ENCODE measurements at places on chromosomes 7 and 10.

DNA sequence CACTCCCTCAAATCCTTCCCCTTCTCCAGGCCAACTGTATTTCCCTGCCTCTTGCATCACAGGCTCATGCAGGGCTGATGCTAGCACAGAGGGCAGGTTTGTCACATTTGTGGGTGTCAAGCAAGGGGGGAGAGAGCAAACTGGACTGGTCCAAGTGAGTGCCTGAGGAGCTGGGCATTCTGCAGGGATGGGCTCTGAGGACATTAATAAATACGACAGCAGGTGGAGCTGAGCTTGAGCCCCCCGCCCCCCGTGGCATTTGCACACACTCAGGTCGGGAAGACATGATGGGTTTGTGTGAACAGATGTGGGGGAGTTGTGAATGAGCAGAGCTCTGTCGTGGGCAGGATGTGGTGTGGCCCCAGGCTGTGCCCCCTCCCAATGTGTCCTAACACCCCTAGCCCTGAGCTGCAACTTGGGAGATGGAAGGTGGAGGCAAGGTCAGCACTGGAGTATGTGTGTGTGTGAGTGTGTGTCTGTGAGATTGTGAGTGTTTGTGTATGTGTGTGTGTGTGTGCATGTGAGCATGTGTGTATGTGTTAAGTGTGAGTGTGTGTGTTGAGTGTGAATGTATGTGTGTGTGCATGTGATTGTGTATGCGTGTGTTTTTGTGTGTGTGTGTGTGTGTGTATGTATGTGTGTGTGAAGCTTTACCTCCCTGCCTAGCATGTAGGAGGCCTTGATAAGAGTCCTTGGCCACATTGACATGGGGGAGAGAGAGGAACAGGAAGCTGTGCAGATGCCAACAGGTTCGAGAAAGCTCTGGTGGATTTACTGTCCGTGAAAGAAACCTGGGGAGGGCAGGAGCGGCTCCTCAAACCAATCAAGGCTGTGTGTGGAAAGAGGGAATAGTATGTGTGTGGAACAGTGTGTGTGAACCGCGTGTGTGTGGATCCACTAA lies 9.1 kb downstream of the RASSF4 start:
- DNase-seq = no peak

- no peak for DNase-seq
These were observed 26.5 kb upstream of the PRKAG2 start for GRCh38 chr7:151903249-151904032.

DNA sequence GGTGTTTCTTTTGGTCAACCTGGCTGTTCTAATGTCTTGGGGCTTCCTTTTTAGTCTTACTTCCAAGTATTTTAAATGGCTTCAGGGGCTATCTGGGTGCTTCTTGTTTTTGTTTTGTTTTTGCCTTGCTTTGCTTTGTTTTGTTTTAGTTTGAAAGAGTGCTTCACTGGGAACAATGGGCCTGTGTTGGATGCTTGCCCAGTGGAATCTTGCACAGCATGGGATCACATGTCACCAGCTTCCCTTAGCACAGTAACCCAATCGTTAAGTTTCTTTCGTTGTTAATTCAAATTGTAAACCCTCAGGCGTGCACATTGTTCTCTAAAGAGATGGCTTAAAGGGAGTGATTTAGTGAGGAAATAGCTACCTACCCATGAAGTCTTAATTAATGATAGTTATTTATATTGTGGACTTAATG lies 8.9 kb downstream of the COL17A1 start:
- DNase-seq = no peak

GRCh38 chr7:155731871-155732270 lies 80.4 kb downstream of the SHH start:
- no peak for DNase-seq
